ENCODE measurements at places on chromosomes 12 and 14.

DNA sequence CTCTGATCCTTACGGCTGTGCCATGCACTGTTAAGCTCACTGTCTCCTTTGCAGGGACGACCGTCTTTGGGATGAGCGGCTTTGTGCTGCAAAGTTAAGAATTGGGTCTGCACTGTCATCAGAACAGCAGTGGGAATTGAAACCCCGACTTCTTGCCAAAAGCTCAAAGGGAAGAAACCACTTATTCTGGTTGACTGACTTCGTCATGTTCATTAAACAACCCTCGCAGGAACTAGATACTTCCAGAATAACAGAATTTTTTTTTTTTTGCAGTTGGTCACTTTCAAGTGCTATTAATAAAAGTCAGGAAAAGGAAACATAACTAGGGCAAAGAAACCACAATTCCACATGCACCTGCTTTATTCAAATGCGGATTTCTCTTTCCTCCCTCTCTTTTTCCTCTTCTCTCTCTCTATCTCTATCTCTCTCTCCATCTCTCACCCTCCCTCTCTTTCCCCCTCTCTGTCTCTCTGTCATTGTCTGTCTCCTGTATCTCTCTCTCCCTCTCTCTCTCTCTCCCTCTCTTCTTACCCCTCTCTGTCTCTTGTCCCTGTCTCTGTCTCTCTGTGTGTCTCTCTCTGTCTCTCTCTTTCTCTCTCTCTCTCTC lies 12.3 kb upstream of the GLT1D1 start:
- DNase-seq = no peak

DNA sequence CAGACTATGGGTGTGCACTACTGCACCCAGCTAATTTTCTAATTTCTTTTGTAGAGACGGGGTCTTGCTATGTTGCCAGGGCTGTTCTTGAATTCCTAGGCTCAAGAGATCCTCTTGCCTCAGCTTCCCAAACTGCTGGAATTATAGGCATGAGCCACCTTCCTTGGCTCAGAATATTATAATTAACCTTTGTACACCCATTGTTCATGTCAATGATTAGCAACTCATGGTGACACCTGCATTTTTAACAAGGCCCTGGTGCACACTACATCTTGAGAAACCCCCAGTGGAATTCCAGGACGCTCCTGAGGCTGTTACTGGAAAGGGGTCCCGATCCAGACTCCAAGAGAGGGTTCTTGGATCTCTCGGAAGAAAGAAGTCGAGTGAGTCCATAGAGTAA lies 28.3 kb upstream of the CCDC63 start:
- DNase-seq = no peak

DNA sequence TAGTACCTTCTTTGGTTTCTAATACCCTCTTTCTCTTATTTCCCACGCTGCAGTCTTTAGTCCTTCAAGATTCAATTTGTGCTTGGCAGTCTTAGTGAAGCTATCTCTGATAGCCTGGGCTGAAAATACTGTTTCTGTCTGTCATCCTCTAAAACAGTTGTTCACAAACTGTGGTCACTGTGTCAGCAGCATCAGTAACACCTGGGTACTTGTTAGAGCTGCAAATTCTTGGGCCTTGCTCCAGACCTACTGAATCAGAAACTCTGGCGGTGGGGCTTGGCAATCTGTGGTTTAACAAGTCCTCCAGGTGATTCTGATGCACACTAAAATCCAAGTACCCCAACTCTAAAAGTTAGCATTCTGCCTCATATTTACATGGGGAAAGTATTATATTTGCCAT lies 217.5 kb upstream of the SEL1L start:
- DNase-seq = no peak

DNA sequence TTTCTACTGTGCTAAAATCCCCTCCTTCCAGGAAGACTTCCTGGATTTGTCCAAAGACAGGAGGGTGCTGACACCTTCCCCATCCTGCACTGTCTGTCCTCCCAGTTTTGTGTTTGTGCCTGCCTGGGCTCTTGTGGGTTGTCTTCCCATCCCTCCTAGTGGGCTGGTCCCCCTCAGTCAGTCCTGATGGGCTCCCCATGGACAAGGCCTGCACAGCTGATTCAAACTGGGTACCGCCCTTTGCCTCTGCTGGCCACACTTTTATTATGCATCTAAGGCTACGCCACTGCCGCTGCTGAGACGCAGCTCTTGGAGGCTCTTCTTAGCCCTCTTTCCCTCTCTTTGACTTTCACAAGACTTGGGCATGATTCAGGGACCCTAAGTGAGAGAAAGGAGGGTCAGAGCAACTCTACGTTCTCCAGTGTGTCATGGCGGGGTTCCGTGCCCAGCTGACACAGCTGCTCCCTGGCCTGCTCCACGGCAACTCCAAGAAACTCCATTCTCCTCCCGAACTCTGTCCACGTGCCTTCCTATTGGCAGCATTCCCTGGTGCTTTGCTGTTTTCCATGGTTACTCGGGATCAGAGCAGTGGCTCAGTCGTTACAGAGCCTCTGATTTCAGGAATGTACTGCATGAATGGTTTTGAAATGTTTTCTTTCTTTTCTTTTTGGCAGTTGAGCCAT lies 3.8 kb upstream of the KRT85 start:
- DNase-seq = no peak

DNA sequence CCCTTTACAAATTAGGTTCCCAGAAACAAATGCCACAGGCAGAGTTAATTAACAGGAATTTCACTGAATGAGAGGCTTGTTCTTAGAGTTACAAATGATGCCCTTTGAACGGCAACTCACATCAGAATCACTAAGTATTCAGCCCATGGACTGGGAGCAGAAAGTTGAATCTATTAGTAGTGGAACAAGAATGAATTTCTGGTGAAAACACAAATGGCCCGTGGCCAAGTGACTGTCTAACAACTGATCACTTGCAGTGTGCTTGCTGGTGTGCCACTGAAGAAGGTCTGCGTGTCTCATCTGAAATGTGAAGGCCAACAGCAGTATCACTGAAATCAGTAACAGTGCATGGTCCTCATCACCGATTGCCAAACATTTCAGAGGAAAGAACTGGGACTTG lies 893.4 kb upstream of the TMEM132C start:
- DNase-seq = no peak

DNA sequence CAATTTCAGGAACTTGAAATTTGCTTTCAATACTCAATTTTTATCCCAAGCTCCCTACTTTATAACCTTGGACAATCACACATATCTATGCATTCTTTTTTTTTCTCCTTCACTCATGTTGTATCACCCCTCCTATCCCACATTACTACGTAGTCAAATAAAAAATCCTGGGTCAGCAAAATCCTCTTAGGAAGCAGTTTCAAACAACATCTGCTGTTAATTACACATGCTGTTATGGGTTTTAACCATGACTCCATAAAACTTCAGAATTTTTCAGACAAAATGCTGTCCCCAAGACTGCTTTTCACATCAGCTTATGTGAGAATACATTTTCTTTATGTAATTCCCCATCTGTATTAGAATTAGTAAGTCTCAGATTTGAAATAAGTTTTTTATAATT lies 61.7 kb downstream of the LRFN5 start:
- DNase-seq = no peak

- no peak for DNase-seq
Measured at GRCh38 chr12:14252697-14253096, 112.8 kb upstream of the ATF7IP start.

DNA sequence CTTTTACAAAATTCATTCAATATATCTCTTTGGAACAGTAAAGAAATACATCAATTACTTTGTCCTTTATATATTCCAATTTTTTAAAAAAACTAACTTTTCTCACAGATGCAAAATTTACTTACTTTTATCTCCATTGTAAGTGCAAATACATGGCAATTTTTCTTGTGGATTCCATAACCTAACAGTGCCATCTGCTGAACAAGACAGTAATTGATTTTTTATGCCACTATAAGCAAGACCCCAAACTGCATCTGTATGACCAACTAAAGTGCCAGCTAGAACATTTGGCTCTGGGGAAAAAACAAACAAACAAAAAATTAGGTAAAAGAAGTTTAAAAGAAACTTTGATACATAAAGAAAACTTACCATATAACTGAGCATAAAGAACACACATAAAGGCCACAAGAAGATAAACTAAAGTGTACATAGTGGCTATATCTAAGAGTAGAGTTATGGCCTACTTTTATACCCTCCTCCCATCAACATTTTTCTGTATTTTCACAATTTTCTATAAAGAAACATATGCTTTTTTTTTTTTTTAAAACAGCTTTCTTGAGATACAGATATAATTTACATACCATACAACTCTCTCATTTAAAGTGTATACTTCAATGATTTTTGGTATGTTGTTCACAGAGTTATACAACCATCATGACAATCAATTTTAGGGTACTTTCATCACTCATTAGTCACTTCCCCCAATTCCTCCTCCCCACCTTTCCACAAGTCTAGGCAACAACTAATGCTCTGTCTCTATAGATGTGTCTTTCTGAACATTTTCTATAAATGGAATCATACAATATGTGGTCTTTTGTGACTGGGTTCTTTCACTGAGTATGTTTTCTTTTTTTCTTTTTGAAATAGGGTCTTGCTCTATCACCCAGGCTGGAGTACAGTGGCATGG lies 32.6 kb downstream of the COCH start:
- DNase-seq = peak; percentile 53

Data from erythroblast (primary cell).